ENCODE measurements at places on chromosomes 13 and 19. TPM values are rescaled to one million over a fixed set of nuclear protein-coding genes. Genes with fewer than 3 reads are reported as not detected.

Gene COX6B2
- 0.81 TPM for total RNA-seq

Gene TLE6
- total RNA-seq, result 2.6 TPM

Gene SUGP1
- total RNA-seq, result 44.0 TPM

Gene NPAS1
- total RNA-seq, result not detected

Gene MYO1F
- 50.1 TPM for total RNA-seq

Gene KIR3DL2
- total RNA-seq, result 0.27 TPM

Gene ZNF665
- total RNA-seq, result 4.7 TPM

Gene C1QTNF9
- not detected for total RNA-seq

Gene FOXA3
- total RNA-seq, result 0.48 TPM

Gene ZNF560
- total RNA-seq, result not detected

Gene BRSK1
- 5.6 TPM for total RNA-seq

Gene NOSIP
- total RNA-seq, result 80.3 TPM

Gene UHRF1
- total RNA-seq, result 119 TPM

Gene FBXO27
- total RNA-seq, result 2.4 TPM

Gene LHFPL6
- total RNA-seq, result 3.0 TPM

Gene HIPK4
- not detected for total RNA-seq

Gene FLT1
- 19.5 TPM for total RNA-seq

Gene NCAN
- total RNA-seq, result 0.05 TPM

Gene KLK2
- not detected for total RNA-seq

Gene COL4A2
- total RNA-seq, result not detected

Data from activated CD4-positive, alpha-beta memory T cell treated with anti-CD3 and anti-CD28 coated beads for 36 hours (primary cell).